Myocyte (in vitro differentiated cells): ENCODE measurements at places on chromosomes 11 and 22. TPM values are rescaled to one million over a fixed set of nuclear protein-coding genes. Genes with fewer than 3 reads are reported as not detected.

CCDC88B gene
- 0.94 and 1.6 TPM in 2 replicates for total RNA-seq

DKK3 gene
- 234 and 270 TPM in 2 replicates for total RNA-seq

MCAM gene
- 57.3 and 68.7 TPM in 2 replicates for total RNA-seq

GRAP2 gene
- total RNA-seq: not detected in 2 replicates

PLXNB2 gene
- 112 and 163 TPM in 2 replicates for total RNA-seq

HINFP gene
- total RNA-seq: 12.9 and 16.7 TPM in 2 replicates

NCF4 gene
- total RNA-seq: not detected in 2 replicates

SMC1B gene
- total RNA-seq: not detected in 2 replicates

MAJIN gene
- total RNA-seq: not detected in 2 replicates

LDLRAD3 gene
- 24.2 and 32.5 TPM in 2 replicates for total RNA-seq

SLC25A18 gene
- 1.2 TPM in 1 of 2 replicates, not detected in the other for total RNA-seq

GSTT2B gene
- 3.3 and 4.9 TPM in 2 replicates for total RNA-seq

OR51A7 gene
- total RNA-seq: not detected in 2 replicates

PKDREJ gene
- total RNA-seq: not detected in 2 replicates
